SK-N-SH treated with all-trans-retinoic acid at 6 μM for 48 hours (cell line): ENCODE measurements at places on chromosomes 6 and 20.

DNA sequence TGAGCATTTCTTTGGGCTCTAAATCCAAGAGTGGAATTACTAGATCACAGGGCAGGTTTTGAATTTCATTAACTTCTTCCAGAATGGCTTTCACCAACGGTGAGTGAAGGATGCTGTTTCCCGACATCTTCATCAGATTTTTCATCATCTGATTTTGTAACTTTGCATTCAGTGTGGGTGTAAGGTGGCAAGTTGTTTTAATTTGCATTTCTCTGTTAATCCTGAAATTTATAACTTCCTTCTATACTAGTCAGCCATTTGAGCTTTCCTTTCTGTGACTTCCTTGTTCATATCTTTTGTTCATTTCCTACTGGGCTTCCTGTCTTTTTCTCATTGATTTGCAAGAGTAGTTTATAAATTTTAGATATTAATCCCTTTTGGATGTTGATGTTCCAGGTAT is 18.7 kb upstream of the HCK start:
- ATAC-seq = no peak

GRCh38 chr20:45330476-45330875 is 17.7 kb downstream of the SDC4 start:
- ATAC-seq = no peak

DNA sequence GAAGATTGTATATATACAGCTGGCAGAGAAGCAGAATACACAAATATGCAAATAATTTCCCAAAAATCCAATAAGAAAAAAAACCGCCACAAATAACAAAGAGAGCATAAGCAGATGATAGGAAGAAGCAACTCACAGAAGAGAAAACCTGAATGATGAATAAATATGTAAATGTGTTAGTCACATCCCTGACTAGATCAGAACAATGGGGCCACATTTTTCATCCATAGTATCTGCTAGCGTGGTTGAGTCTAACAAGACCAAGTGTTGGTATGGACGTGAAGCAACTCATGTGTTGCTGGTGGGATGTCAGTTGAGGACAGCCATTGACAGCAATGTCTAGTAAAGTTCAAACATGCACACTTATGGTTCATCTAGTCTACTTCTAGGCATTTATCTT is 3.9 kb upstream of the SLC22A3 start:
- no peak for ATAC-seq

DNA sequence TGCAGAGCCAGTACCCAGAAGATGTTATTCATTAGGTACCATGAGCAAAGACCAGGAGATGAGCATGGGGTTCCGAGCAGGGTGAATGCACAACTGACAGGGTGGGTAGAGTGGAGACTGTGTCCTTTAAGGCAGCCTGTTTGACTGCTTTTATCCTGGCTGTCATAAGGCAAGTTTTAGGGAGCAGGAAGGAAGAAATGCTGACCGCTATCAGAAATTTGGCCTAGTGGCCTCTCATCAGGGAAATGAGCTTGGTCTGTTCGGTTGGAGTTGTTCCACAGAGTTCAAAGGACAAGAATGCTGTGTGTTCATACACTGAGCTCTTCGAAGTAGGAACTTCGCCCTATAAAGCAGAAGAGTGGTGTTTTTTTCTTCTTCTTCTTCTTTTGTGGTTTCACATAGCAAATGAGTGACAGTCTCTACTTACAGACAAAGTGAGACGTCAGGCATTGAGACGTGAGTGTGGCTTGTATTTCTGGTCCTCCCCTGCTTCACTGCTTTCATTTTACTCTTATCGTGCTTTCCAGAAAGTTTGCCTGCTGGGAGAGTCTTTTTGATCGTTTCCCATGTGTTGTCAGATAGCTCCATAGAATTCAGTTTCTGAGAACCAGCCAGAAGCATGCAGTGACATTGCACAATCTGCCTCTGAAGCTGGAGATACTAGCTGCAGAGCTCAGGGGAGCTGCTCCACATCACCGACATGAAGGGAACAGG is at the start of gene CASS4:
Gene CASS4, plus strand, starts transcription at position 502 of the 714 bp plus-strand sequence. Its CDS starts 199 bp downstream, at position 701.
- no peak for ATAC-seq

DNA sequence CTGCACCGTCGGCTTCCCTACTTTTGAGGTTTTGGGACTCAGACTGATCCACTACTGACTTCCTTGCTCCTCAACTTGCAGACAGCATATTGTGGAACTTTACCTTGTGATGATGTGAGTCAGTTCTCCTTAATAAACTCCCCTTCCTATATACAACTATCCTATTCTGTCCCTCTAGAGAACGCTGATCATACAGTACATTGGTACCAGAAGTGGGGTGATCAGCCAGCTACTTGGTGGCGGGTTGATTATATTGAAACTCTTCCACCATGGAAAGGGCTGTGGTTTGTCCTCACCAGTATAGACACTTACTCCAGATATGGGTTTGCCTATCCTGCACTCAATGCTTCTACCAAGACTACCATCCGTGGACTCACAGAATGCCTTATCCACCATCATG is 7.6 kb upstream of the TAF4 start:
- no peak for ATAC-seq

- ATAC-seq = no peak
These were observed 5.1 kb downstream of the RPL10A start for GRCh38 chr6:35473075-35473849.

GRCh38 chr6:109877028-109878004 is 100.8 kb upstream of the GPR6 start:
- no peak for ATAC-seq

GRCh38 chr6:23137611-23138010 is 568.2 kb downstream of the HDGFL1 start:
- no peak for ATAC-seq

DNA sequence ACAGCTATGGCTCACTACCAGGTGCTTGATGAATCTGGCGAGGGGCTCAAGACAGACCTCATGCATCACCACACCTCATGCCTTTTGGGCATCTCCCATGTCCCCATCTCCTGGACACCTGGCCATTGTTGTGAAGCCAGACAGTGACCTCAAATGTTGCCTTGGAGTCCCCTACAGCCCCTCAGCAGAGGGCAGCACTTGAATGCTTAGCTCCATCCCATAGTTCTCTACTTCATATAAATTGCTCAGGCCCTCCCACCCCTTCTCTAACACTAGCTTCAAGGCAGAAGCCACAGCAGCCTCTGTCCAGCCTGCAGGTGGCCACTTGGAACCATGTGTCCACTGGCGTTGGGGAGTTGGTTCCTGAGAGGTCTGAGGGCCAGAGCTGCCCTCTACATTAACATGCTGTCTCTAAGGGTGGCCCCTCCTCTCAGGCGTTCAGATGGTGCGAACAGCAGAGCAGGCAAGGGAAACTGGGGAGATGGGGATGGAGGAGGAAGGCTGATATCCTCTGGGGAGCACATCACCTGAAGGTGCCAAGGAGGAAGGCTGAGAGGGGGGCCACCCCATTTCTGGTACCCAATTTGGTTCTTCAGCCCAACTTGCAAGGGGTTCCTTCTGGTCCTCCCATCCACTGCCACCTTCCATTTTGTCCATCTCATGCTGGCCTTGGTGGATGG is 31.3 kb downstream of the MOCS1 start:
- no peak for ATAC-seq

- no peak for ATAC-seq
These were observed 83.6 kb downstream of the PLEKHG1 start for GRCh38 chr6:150683320-150683719.

- ATAC-seq = peak; percentile 64
These were observed 119.6 kb upstream of the DOK5 start for GRCh38 chr20:54355631-54356280.

DNA sequence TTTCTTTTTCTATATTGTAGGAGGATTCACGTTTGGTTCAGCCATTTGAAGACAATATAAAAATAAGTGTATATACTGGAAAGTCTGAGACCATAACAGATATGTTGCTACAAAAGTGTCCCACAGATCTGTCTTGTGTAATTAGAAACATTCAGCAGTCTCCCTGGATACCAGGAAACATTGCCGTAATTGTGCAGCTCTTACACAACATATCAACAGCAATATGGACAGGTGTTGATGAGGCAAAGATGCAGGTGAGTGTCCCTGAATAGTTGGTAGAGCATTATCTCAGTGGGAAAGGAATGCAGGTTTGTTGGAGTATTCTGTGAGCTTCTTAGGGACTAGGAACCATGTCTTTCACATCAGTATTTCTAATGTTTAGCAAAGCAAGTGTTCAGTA is 18.3 kb upstream of the ADGRF4 start:
- ATAC-seq = no peak

DNA sequence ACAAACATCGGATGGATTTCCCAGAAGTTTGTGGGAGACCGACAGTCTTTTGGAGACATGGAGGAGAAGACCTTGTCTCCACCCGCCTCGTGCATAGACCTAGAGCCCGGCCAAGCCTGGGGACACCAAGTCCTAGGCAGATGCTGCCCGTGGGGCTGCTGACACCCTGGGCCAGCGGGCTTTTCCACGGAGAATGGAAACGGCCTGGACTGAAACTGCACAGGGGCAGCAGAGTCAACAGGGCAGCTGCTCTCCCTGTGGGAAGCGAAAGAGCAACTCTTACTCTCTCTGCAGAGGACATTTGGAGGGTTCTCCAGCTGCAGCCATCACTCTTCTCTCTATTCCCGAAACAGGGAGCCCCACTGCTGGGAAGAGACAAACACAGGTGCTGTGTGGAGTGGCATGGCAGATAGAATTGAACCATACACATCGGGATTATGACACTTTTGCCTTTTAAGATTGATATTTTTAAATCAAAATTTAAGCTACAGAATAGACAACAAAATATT is 401.2 kb downstream of the THBS2 start:
- ATAC-seq = peak; percentile 38

DNA sequence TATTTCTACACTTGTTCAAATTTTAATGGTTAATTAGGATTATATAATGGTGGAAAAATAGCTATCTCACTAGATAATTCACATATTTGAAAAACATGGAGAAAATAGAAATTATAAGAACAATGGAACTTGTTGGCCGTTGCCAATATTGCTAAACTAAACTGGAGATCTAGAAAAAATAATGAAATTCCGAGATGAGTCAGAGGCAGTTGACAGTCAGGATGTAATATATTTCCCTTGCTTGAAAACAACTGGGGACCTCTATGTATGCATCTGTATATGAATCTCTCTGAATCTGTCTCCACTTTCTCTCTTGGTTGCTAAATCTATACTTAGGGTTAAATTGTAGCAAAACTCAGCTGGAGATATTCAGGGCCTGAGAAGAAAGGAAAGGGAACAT is 1108.2 kb upstream of the GJE1 start:
- ATAC-seq = no peak

- ATAC-seq = no peak
These were observed 169.7 kb upstream of the TNFAIP3 start for GRCh38 chr6:137697267-137697938.

DNA sequence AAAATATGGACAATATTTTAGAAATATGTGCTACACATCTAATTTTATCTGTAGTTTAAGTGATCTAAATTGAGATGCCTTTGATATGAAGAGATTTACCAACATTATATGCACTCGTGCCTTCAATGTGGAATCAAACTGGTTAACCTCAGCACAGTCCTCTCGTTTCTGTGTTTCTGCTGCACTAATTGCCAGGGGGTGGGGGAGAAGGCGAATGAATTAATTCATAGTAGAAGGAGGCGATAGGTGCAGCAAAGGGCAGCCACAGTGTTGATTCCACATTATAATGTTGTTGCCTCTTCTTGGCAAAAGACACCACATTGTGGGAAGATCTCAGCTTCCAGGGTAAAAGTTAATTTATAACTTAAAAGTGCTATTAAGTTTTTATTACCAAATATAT is 161.6 kb downstream of the QKI start:
- ATAC-seq = no peak

GRCh38 chr6:56795466-56796195 is 152.9 kb upstream of the DST start:
- peak; percentile 23 for ATAC-seq

DNA sequence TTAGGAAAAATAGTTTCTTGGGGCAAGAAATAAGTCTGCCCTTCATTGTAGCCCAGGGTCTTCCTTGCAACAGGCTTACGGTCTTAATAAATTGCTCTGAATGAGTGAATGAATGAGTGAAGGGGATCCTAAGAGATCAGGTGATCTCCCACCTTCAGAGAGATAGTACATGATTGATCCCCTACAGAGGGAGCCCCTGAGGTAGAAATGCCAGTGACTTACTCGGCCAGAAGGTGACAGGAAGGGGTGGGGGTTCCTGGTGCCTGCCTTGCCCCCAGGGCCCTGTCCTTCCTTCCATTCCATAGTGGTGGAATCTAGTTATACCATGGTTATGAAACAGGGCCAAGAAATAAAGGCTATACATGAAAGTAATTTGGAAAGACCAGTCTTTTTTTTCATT is 215.3 kb upstream of the SSTR4 start:
- ATAC-seq = no peak

DNA sequence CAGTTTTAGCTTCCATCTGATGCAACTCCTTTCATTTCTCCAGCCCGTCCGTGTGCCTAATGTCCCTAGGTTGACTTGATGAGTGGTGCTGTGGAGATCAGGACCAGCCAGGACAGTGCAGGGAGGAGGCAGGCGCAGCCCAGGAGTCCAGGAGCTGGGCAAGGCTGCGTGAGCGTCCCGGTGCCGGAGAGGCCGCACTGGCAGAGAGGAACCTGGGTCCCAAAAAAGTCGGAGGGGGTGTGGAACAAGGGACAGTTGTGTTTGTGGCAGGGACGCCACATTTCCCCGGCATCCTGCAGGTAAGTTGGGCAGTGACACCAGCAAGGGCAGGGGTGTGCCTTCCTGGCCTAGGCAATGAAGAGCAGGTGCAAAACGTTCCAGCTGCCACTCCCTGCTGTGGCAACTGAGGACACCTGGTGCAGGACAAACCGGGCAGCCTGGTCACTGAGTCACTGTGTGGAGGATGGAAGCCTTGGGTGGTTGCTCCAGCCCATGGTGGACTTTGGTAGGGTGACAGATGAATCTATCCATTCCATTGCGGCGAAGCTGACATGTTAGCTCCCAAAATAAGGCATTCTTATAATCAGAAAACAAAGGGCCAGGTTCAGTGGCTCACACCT is 53.2 kb downstream of the RAMACL start:
- ATAC-seq = no peak

DNA sequence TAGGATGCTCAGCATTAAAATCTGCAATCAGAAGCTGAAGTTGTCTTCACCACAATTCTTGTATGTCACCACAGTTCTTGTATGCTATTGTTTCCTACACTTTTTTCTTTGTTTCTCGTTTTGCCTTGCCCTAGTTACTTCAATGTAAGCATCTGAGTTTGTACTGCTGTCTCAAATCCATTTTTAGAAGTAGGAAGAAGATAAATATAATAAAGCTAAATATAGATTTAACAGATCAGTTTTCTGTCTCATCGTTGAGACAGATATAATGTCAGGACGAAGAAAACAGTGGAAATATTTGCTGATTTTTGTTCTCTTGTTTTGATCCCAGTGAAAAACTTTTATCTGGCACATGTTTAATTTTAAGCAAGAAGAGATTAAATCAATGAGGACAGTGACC is 318.0 kb downstream of the QKI start:
- ATAC-seq = no peak

GRCh38 chr6:159100395-159101182 is 55.8 kb upstream of the TAGAP start:
- no peak for ATAC-seq

GRCh38 chr6:110534731-110535492 is 58.5 kb upstream of the SLC22A16 start:
- ATAC-seq = peak; percentile 35; the same call in 2 of the 3 replicates

- ATAC-seq = no peak
These were observed 81.0 kb downstream of the TIAM2 start for GRCh38 chr6:155075930-155076695.

GRCh38 chr6:52900536-52900935 is 9.0 kb downstream of the GSTA3 start:
- no peak for ATAC-seq

- ATAC-seq = no peak
These were observed 17.7 kb downstream of the SYNJ2 start for GRCh38 chr6:157999168-158000051.
